KBM-7 (cell line): ENCODE measurements at places on chromosomes 5 and 9.

GRCh38 chr5:140588311-140589070 is 23.9 kb downstream of the SLC35A4 start:
- no peak for DNase-seq

- DNase-seq: no peak
These were observed 343.1 kb downstream of the ZSWIM6 start for GRCh38 chr5:61675015-61675692.

GRCh38 chr5:28077291-28078240 is 1039.2 kb upstream of the CDH9 start:
- DNase-seq: no peak

GRCh38 chr9:37236822-37237221 is 116.4 kb downstream of the ZCCHC7 start:
- DNase-seq: no peak

DNA sequence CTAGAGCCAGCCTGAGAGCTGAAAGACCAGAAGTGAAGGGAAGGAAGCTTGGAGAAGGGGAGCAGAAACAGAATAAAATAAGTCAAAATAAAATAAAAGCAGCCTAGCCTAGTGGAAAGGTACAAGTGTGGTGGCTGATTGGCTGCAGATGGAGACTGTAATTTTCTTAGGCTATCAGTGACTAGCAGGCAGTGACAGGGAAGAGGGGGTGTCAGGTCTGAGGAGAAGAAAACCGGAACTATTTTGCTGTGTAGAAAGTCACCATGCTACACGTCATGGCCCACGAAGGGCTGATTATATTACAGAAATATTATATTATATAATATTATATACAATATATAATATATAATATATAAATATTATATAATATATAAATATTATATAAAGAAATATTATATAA is 98.1 kb upstream of the TAF11L2 start:
- peak; percentile 41 for DNase-seq

- peak; percentile 44 for DNase-seq
These were observed 12.2 kb upstream of the HSPB3 start for GRCh38 chr5:54443270-54443669.

DNA sequence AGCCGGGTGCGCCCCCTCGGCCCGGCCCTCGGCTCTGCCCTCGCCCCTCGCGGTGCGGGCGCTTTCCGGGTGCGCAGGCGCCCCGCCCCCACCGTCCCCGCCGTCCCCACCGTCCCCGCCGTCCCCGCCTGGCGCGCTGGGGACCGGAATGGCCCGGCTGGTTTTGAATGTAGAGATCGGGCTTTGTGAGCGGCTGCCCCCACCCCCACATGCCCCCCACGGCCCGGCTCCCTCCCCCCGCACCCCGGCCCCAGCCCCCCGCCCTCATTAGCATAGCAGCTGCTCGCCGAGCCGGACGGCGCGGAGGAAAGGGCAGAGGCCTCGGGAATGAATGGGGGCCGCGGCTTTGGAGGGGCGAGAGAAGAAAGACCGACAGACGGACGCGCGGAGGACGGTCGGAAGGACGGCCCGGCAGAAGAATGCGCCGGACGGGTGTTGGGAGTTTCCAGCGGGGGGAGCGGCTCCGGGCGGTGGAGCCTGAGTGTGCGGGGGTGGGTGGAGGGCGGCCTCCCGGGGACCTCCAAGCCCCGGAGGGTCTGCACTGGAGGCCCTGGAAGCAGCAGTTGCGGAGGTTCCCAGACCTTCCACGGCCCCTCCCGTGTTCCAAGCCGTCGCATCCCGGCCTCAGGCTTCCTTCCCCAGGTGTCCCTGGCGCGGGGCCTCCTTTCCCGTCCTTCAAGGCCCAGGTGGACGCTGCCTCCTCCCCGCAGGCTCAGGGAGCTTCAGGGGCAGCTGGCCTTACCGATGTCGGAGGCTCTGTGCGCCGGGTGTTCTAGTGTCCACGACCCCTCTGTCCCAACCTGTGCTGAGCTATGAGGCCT is 6.0 kb downstream of the NRARP start:
- DNase-seq: no peak

DNA sequence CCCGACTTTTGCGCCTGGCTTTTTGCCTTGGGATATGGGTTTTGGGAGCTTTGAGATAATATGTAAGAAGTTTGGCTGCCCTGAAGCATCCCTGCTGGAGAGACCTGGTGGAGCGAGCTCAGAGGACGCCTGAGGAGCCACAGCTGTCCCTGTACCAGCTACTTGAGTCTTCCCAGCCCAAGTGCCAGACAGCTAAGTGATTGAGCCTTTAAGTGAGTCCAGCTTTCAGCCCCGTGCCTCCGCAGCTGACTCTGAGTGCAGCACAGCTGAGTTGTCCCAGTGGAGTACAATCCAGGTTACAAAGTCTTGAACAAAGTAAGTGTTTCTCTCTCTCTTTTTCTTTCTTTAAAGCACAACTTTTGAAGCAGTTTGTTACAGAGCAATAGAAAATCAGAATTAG is 203.8 kb upstream of the DAP start:
- DNase-seq: no peak

DNA sequence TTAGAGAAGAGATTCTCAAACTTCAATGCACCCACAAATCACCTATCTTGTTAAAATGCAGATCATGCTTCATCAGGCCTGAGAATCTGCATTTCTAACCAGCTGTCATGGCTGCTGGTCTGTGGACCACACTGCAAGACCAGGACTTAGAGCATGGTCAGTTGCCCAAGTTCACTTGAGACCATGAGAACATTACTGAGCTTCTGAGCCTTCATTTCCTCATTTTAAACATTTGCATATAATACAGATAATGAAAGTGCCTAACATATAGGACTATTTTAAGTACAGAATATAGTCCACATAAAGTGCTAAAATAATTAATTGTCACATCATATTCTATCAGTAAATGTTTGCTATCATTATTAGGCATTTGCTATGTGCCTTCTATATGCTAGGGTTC is 260.8 kb upstream of the TNC start:
- DNase-seq: no peak

DNA sequence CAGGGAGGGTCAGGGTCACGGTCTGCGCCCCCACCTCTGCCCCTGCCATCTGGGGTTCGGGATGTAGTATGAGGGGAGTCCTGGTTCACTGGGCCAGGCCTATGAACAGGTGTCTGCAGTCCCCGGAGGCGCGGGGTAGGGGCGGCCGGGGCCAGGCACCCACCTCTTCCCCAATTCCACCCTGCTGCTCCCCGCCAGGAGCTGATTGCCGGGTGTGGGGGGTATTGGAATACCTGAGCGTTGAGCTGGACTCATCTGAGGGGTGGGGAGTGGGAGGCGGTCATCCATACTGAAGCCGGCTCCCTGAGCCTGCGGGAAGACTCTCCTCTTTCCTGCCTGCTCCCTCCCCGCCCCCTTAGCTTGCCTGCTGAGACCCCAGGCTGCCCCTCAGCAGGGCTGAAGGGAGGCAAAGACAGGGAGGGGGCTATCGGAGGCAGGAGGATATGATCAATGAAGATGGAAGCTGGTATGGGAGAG is 679 bp downstream of the SLC6A7 start:
- no peak for DNase-seq

GRCh38 chr5:174195517-174195916 is 150.0 kb downstream of the NSG2 start:
- no peak for DNase-seq

- no peak for DNase-seq
These were observed 672.5 kb upstream of the RORB start for GRCh38 chr9:73824671-73825070.

GRCh38 chr5:165224366-165225045 is 1719.1 kb downstream of the MAT2B start:
- DNase-seq: peak; percentile 9
